ENCODE measurements at places on chromosomes 16 and 17.

GRCh38 chr16:56911771-56912571 is 20.0 kb upstream of the HERPUD1 start:
- no peak for DNase-seq

- DNase-seq, result peak; percentile 76
These were observed 42.4 kb upstream of the MTMR4 start for GRCh38 chr17:58556833-58557250.

DNA sequence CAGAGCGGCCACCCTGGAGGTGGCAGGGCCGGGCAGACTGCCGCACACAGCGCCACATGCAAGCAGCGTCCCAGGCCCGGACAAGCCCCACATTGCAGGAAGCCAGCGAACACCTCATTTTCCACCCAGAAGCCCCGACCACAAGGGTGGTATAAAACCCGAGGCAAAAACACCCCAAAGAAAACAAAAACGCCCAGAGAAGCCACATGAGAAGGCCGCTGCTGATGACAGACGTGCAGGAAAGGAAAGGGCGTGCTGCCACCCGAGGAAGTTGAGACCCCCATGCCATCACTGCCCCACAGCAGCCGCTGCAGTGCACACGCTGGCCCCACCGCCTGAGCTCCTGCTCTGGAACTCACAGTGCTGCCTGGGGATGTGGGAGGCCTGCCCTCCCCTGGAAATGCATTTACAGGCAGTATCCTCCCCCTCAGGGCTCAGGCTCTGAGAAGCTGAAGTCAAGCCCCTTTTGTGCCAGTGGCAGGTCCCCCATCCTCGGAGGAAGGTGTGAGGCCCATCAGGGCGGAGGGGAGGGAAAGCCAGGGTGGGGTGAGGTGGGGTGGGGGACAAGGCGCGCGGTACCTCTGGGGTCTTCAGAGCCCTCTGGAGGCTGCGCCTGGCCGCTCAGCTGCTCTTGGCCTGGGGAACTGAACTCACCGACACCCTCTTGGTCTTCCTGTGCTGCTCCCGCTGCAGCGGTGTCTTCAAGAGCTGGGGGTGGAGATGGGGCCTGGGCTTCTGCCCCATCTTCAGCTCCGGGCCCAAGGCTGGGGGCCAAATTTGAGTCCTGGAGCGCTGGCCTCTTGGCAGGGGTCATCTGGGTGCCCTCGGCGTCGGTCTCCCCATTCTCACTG is 62.0 kb downstream of the IL21R start:
- no peak for DNase-seq

GRCh38 chr17:71725811-71726210 is 395.0 kb upstream of the SOX9 start:
- no peak for DNase-seq

DNA sequence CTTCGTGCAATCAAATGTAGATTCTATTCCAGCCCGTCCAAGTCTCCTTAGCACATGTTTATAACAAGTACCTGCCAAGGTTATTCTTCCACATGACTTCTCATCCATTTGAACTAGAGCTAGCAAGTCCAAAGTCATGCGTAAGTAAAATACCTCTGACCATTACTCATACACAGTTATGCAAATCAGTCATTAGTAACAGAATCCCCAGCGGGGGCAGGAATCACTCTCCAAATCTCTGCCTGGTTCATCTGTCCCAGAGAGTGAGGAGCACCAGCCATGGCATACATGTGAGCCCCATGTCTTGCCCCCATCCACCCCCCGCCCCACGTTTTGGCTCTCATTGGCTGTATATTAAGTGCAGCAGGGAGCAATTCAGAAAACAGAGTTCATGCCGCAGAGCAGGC is 27.7 kb downstream of the SRL start:
- no peak for DNase-seq

DNA sequence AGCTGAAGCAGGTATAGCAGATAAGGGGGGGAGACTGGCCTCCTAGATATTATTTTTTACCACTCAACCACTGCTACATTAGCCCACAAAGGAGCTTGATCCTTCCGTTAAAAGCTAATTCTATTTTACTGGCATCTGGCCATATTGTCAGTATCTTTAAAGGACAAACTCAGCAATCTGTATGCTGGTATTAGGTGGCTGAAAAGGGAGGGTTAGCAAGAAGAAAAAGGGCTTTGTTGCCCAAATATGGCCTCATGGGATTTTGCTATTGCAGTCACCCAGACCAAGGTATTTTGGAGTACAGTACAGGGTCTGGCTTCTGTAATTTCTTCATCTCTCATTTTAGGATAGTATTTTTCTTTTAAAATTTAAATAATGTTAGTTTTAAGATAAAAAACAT is 14.4 kb downstream of the RFWD3 start:
- no peak for DNase-seq

DNA sequence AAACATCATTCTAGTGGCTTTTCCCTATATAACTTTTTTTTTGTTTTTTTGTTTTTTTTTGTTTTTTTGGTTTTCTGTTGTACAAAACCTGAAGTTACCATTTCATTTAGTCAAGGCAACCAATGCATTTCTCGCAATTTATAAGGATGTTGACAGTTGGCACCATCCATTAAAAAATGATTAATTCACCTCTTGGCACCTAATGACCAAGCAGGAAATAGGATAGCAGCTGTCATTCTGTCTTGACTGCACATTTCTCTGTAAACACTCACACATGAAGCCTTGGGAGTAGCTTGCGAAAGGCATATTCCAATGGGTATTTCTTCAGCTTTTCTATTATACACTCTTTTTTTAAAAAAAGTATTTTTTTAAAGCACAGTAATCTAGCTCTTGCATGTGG is 77.5 kb downstream of the SYCE1L start:
- no peak for DNase-seq

GRCh38 chr17:7195971-7196370 is 16.8 kb upstream of the ASGR1 start:
- DNase-seq, result no peak

DNA sequence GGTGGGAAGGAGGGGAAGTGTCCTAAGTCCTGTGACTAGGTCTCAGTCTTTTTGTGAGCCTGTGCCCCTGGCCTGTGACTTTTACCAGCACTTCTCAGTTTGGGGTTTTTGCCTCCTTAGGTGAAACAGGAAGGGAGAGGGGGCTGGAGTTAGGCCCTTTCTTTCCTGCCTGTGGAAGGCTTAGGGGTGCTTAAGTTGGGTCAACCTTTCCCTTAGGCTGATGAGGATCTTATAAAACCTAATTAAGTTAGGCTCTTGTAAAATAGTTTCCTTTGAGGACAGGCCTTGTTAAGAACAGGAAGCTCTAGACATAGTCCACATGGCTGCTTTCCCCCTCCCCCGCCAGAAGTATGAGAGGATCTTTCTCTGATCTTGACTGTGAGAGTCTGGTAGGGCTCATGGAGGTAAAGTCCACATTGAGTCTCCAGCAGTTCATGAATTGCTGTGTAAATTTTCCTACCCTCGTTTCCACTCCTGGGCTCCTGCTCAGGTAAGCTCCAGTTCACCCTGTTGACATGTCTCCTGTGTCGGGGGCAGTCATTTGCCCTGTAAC is 17.0 kb upstream of the DNASE1 start:
- DNase-seq, result peak; percentile 44

DNA sequence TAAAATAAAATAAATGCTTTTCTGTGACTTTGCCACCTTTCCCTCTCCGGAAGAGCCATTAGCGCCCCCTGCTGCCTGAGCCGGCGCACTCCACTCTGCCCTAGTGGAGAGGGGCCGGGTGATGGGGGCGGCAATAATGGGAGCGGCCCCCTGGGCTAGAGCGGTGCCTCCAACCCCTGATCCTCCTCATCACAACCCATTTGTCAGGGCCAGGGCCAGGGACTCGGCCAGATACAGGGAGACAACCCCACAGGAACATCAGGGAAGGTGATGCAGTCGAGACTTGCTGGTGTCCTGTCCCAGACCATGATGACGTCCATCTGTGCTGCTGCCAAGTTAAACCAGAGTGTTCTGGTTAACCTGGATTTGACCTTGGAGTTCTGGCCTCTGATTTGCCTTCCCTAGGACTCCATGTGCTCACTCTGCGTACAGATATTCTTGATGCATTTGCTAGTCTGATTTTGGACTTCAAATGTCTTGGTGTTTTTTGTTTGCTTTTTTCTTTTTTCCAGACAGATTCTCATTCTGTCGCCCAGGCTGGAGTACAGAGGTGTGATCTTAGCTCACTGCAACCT is 46.1 kb upstream of the BPTF start:
- peak; percentile 53 for DNase-seq

DNA sequence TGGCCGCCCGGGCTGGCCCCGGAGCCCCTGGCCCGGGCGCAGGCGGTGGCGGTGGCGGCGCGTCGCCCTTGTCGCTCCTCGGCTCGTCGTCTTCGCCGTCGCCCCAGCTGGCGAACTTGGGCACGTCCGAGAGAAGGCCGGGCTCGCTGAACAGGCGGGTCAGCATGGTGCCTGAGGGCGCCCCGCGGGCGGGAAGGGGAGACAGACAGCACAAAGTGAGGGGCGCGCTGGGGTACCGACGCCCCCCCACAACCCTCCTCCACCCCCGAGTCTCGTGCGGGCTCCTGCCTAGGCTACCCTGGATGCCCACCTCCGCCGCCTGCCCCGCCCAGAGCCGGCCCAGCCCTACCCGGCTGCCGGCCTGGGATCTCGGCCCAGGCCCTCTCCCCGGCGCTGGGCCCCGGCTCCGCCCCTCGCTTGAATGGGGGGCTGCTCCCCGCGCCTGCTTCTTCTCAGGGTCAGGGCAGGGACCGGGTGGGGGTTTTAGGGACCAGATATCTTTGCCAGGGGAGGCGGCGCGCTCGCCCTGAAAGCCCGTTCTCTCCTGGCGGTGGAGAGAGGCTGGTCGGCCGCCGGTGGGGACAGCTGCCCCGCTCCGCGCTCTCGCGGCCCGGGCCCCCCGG is 1.2 kb downstream of the NEUROD2 start:
- no peak for DNase-seq

GRCh38 chr17:27403480-27404005 is 52.7 kb upstream of the KSR1 start:
- DNase-seq, result no peak

- no peak for DNase-seq
These were observed 347.5 kb upstream of the ASIC2 start for GRCh38 chr17:33640629-33641028.

- peak; percentile 85 for DNase-seq
These were observed 505 bp upstream of the COG1 start for GRCh38 chr17:73192206-73192893.

- no peak for DNase-seq
These were observed 939 bp downstream of the CORO6 start for GRCh38 chr17:29621751-29622194.
